HS-5 (cell line): ENCODE measurements at places on chromosomes 16 and 17.
A peak's percentile ranks its signal among the peaks of the same experiment; 100 is the strongest.

- DNase-seq, result no peak
These were observed 34.9 kb downstream of the NUP93 start for GRCh38 chr16:56764835-56765234.

DNA sequence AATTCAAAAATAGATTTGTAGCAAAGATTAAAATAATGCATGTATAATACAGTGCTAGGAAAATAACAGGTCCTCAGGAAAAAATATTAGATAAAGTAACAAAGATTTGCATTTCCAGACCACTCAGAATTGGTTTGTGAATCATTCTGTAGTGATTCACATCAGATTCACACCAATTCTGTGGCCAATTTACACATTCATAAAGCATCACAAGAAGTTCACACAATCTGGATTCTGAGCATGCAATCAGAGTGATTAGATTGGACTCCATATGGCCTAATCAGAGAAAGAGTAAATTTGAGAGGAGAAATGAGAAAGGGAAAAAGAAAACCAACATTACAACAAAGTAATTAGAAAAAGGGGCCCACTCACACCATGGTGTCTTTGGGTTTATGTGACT, 36.0 kb upstream of the SLC47A1 start:
- DNase-seq, result no peak

GRCh38 chr17:81741594-81742452, 29.7 kb downstream of the SLC25A10 start:
- no peak for DNase-seq

DNA sequence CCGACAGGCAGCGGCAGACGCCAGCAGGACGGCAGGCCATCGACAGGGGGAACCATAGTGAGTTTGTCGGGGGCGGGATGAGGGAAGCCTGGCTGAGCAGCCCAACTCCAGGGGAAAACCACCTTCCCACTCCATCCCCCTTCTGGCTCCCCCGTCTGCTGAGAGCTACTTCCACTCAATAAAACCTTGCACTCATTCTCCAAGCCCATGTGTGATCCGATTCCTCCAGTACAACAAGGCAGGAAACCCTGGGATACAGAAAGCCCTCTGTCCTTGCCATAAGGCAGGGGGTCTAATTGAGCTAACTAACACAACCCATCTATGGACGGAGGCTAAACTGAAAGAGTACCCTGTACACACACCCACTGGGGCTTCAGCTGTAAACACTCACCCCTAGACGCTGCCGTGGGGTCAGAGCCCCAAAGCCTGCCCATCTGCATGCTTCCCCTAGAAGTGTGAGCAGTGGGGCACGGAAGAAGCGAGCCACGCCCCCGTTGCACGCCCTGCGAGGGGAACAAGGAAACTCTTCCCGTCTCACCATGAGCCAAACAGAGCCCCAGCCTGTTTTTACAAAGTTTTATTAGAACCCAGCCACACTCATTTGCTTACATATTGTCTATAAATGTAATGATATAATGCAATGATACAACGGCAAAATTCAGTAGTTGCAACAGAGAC, 4.1 kb downstream of the KRTAP29-1 start:
- DNase-seq, result no peak

GRCh38 chr17:29251184-29251583, 4.5 kb downstream of the CRYBA1 start:
- DNase-seq, result no peak

- no peak for DNase-seq
These were observed 622 bp upstream of the CCL16 start for GRCh38 chr17:35981908-35982330.

- DNase-seq, result no peak
These were observed 33.7 kb upstream of the MFSD6L start for GRCh38 chr17:8832711-8833352.

GRCh38 chr17:63504261-63504660, 18.9 kb upstream of the KCNH6 start:
- DNase-seq, result no peak

- DNase-seq, result peak; percentile 3
These were observed 22.5 kb upstream of the ENPP7 start for GRCh38 chr17:79707931-79708891.
